ENCODE measurements at places on chromosomes 16 and 17.
A peak's percentile ranks its signal among the peaks of the same experiment; 100 is the strongest.

DNA sequence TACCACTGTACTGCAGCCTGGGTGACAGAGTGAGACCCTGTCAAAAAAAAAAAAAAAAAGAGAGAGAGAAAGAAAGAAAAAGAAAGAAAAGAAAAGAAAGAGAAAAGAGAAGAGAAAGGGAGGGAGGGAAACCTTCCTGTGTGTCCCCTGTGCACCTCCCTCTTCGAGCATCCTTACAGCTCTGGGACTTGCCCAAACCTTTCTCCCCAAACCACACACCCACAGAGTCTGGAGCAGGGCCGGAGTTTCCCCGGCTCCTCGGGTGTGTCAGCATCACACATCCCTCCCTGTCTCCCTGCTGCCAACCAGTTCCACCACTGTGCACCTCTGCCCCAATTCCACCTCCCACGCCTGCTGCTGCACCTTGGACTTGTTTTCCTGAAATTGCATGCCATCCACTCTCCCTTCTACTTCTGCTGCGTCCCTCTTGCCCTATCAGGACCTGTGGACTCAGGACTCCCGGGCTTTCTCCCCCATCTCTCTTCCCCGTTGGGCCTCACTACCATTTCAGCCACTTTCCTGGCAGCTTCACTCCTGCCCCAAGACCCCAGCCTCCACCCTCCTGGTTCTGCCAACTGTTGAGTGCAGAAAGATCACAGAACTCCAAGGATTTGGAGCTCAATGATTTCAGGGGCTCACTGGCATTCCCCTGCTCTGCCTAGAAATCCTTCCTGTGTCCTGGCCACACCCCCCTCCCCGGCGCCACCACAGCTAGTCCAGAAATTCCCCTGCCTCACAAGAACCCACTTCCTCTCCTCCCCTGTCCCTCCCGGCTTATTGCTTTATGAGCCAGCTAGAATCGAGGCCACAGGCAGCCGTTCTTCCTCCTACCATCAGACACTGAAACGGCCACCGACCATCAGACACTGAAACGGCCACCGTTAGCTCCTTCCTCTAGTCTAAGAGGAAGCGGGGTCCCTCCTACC lies 3.7 kb upstream of the CDK3 start:
- DNase-seq: peak; percentile 34

DNA sequence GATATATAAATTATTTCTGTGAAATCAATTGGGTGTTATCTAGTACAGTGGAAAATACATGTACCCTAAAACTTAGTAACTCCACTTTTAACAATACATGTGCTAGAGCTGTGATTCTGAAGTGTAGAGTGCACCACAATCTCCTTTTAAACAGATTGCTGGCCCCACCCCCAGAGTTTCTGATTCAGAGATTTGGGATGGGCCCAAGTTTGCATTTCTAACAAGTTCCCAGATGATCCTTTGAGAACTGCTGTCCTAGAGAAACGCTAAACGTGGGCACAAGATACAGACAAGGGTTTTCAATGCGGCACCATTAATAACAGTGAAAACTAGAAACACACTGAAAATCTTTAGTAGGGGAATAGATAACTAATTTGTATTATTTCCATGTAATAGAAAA lies 49.2 kb downstream of the NXPH3 start:
- no peak for DNase-seq

GRCh38 chr16:28967156-28967555 lies 7.4 kb upstream of the SPNS1 start:
- DNase-seq: no peak

DNA sequence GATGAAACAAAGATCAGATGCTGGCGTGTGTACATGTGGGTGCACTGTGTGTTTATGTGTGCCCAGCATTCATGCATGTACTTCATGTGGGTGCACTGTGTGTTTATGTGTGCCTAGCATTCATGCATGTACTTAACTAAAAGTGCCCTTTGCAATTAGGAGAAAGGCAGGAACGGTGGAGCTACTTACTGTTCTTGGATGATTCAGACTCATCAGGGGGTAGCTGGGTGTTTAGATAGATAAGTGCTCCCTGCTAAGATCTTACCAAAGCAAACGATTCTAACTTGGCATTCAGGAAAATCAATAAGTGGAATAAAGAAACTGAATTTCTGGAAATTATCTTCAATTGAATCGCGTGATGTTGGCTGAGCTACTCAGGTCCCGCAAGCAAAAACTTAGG lies 8.6 kb upstream of the MYH2 start:
- no peak for DNase-seq

DNA sequence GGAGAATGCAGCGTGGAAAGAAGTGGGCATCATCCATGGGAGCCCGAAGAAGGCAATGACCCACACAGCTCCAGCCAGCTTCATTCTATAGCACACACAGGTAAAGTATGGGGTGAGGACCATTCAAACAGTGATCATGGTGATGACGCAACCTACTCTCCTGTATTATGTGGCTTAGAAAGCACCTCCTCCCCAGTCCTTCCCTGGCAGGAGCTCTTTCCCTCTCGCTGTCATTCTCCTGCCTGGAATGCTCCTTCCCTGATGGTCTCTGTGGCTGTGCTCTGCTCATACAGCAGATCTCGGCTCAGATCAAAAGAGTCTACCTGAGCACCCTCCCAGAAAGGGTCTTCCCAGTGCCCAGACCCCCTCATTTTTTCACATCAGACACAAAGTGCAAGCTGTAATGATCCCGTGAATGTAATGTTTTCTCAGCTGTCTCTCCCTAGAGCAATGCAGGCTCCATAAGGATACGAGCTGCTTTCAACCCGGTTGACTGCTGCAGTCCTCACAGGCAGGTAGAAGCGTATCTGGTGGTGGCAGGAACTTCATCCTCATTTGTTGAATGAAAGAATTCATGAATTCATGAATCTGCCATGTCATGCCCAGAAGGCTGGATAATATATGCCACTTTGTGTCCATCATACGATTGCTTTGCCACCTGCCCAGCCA lies 248.8 kb downstream of the HS3ST3A1 start:
- DNase-seq: no peak

DNA sequence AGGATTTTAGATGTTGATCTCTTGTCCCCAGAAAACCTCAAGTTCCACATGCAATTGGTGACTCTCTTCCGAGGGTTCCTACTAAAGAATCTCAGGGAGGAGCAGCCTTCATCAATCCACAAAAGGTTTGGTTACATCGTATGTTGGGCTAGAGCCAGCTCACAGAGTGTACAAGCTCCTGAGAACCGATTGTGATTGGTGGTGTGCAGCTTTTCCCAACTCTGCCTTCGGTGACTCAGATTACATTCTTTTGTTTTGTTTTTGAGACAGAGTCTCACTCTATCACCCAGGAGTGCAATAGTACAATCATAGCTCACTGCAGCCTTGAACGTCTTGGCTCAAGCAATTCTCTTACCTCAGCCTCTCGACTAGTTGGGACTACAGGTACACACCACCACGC lies 172.4 kb downstream of the PMP22 start:
- no peak for DNase-seq

DNA sequence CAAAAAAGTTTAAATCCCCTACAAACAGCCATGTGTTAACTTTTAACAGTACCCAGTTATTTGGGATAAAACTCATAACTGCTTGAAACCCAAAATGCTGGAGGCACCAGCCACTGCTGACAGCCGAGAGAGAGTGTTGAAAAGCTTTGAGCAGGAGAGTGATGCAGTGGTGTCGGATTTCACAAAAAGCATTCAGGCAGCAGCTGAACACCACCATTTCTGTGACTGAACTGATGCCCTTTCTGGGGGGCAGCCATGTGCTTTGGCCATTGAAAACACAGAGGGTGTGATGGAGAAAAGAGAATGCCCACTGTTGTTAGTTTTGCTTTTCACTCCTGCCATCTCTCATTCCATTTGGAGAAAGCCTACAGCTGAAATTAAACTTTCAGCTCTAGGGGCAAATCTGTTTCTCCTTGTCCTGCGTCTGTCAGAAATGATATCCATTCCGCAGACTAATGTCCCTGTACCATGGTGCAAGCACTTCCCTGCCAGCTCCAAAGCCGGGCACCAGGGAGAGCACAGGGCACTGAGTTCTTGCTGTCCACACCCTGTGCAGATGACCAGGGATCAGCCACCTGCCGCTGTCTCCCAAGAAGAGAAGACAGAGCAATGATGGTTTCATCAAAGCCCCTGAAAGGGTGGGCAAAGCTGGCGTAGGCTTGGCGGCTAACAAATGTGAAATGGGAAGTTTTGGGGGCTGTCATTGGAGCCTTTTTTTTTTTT lies 16.6 kb upstream of the MLYCD start:
- DNase-seq: no peak

DNA sequence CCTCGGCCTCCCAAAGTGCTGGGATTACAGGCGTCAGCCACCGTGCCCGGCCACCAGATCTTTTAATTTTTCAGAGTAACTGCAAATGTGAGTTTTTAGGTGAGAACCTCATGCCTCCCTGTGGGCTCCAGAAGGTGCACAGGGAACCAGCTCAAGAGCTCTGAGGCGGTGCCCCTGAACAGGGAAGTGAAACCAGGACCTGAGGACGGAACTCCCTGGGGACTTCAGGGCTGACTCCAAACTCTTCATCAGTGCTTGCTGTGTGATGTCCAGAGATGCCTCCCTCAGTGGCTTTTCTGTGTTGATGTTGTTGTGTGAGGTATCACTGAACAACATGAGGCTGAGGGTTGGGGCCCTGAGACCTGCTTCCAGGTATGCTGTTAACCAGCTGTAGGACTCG lies 23.8 kb downstream of the SLC12A3 start:
- no peak for DNase-seq

GRCh38 chr16:20889625-20890275 lies 10.4 kb downstream of the DCUN1D3 start:
- no peak for DNase-seq

DNA sequence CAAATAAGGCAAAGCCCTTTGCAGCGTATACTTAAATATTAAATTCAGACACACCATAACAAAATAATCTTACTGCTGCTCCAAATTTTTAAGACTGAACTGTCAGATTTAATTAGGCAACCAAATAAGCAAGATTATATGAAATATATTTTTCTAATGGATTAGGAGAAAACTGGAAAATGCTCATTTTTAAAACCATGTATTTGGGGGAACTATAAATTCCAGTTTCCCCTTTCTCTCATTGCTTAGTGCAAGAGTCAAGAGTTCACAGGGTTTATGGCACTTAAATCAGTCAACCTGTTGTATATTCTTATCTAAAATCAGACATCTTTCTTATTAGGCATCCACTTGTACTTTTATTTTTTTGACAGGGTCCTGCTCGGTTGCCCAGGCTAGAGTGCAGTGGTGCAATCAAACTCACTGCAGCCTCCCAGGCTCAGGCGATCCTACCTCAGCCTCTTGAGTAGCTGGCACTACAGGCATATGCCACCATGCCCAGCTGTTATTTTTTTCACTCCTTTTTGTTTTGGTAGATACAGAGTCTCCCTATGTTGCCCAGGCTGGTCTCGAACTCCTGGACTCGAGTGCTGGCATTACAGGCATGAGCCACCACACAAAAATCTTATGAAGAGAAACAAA lies 2.1 kb upstream of the KANSL1 start:
- no peak for DNase-seq

DNA sequence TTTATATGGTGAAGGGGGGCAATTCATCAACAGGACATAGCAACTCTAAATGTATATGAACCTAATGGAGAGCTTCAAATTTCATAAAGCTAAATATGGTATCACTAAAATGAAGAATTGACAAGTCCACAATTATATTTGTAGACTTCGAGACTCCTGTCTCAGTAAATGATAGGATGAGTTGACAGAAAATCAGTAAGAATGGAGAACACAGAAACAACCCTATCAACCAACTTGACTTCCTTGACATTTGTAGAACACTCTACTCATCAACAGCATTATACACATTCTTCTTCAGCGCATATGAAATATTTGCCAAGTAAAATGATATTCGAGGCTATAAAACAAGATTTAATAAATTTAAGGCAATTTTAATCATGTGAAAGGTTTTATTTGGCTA lies 322.9 kb upstream of the MAF start:
- DNase-seq: no peak

- DNase-seq: no peak
Measured at GRCh38 chr16:17362946-17363345, 107.8 kb downstream of the XYLT1 start.

DNA sequence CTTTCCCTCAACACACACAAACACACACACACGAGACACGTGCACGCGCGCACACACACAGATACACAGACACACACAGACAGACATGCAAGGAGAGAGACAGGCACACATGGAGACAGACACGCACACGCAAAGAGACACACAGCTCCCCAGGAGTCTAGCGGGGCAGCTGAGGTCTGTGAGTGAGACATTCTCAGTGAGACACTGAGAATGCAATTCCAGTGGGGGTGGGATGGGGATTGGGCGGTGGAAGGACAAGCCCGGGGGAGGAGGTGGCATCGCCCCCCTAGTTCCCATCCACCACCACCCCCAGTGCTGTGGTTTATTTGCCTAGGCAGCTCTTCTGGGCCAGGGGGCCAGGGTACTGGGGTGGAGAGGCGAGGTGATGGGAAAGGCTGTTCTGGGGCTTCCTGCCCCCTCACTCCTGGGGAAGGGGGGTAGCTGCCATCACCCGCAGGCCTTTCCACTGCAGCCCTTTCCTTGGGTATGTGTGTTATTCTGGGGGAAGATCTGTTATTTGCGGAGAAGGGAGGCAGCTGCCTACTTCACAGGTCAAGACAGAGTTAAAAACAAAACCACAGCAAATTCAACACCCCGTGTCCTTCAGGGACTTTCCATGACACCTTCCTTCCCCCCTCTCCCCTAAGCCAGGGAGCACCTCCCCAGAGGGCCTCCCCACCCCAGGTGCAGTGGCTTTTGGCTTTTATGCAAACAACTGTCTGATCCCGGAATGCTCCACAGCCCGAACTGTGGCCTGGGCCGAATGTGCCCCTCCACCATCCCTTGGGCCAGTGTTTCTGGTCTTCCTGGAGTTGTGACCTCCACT lies 18.0 kb downstream of the GRB7 start:
- DNase-seq: peak; percentile 55

DNA sequence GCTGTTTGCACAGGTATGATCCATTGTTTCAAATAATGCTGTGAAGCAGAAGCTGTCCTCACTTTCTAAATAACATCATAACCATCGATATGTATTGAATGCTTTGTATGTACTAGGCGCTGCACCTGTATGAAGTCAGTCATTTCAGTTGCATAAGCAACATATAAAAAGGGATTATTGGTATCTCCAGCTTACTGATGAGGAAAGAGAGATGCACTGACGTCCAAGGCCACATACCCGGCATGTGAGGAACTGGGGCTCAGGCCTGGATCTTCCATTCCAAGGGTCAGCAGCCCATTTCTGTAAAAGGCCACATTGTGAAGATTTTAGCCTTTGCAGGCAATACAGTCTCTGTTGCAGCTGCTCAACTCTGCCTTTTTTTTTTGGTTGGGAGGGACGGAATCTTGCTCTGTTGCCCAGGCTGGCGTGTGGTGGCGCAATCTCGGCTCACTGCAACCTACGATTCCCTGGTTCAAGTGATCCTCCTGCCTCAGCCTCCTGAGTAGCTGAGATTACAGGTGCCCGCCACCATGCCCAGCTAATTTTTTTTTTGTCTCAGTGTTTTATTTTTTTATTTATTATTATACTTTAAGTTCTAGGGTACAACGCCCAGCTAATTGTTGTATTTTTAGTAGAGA lies 244.7 kb downstream of the MRTFB start:
- DNase-seq: no peak

GRCh38 chr17:65474660-65475059 lies 86.8 kb downstream of the AXIN2 start:
- no peak for DNase-seq

- DNase-seq: no peak
Measured at GRCh38 chr16:85310868-85311585, 198.8 kb upstream of the CIBAR2 start.

GRCh38 chr17:19261426-19261825 lies 24.3 kb downstream of the EPN2 start:
- no peak for DNase-seq

GRCh38 chr16:12081048-12081404 lies 104.5 kb downstream of the SNX29 start:
- DNase-seq: peak; percentile 32
